ENCODE measurements at places on chromosomes 16 and 17. TPM values are rescaled to one million over a fixed set of nuclear protein-coding genes. Genes with fewer than 3 reads are reported as not detected.

DNA sequence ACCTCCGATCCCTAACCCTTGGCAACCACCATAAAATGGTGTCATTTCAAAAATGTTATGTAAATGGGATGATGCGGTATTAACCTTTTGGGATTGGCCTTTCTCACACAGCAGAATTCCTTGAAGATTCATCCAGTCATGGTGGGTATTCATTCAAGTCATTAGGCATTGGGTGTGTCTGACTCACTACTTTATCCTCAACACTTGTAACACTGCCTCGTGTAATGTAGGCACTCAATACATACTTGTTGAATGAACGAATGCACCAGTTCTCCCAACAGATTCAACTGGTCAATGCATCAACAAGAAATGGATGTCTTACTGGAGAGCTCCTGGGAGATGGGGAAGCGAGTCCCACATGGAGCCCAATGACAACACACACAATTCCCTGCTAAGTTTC, 21.8 kb upstream of the GAN start:
- H3K36me3 ChIP-seq: no peaks in the 10 kb centered on the region
- no peak for DNase-seq
- H3K4me1 ChIP-seq: no peaks in the 10 kb centered on the region
- H3K27ac ChIP-seq: no peak overlapping the region
- no peak overlapping the region for H3K4me3 ChIP-seq
- no peaks in the 10 kb centered on the region for H3K27me3 ChIP-seq

GRCh38 chr17:78144736-78145641, 1.2 kb upstream of the C17orf99 start:
- H3K27me3 ChIP-seq: no peaks in the 10 kb centered on the region
- no peak overlapping the region for H3K4me3 ChIP-seq
- peaks cover 39% of the 10 kb centered on the region for H3K4me1 ChIP-seq
- no peaks in the 10 kb centered on the region for H3K36me3 ChIP-seq
- no peak overlapping the region for H3K27ac ChIP-seq
- DNase-seq: no peak

DNA sequence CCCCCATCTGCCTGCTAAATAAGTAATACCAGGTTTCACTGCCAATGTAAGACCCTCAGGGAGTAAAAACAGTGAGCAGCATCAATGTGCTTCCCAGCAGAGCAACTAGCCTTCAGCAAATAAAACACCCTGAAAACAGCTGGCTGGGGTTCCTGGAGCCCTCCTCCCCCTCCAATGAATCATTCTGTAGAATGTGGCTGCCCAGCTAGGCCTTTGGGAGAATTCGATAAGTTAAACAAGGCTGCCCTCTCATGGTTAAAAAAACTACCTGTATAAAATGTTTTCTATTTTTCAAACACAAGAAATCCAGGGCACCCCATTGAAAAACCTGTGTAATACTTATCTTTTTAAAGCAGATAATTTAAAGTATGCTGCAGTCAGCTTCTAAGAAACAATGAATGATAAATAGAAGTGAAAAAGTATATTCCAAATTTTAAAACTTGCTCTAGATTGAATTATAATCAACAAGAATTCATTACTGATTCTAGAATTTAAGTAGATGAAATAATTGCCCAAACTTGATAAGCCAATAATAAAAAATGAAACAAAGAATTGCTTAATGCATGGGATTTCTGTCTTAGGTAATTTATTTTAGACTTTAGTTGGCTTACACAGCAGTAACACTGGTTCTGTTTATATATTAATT, 9.4 kb upstream of the TOM1L1 start:
- DNase-seq: peak; percentile 66
- no peaks in the 10 kb centered on the region for H3K4me1 ChIP-seq
- H3K4me3 ChIP-seq: no peak overlapping the region

DNA sequence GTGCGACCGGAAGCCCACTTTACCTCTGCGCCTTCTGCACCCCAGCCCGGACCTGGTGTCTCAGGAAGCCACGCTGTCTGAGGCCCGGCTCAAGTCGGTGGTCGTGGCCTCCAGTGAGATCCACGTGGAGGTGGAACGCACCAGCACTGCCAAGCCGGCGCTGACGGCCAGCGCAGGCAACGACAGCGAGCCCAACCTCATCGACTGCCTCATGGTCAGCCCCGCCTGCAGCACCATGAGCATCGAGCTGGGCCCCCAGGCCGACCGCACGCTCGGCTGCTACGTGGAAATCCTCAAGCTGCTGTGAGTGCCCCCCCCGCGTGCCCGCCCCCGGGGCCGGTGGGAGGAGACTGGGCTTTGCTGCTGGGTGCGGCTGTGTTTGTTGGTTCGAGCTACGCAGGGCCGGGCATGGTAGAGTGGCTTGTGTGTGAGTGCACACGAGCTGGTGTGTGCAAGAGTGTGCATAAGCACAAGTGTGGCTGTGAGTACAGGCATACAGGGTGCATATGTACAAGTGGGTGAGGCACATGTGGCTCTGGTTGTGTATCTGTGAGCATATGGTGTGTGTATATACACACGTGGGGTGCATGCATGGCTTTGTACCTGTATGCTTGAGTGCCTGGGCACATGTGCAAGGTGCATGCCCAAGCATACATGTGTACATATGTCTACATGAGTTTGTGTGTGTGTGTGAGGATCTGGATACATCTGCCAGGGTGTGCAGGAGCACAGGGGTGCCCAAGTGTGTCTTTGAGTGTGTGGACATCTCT, 100.6 kb upstream of the PLCG2 start:
- DNase-seq: no peak
- H3K36me3 ChIP-seq: peaks cover 42% of the 10 kb centered on the region
- H3K27me3 ChIP-seq: no peaks in the 10 kb centered on the region
- H3K4me1 ChIP-seq: no peaks in the 10 kb centered on the region
- no peak overlapping the region for H3K4me3 ChIP-seq

KRTAP2-1 gene
- total RNA-seq: not detected

PPP1R27 gene
- total RNA-seq: not detected

MMP2 gene
- 82.3 TPM for total RNA-seq
